Left ventricle myocardium superior (tissue), 1 donor: ENCODE measurements at places on chromosomes 16 and 17. TPM values are rescaled to one million over a fixed set of nuclear protein-coding genes. Genes with fewer than 3 reads are reported as not detected.

GRCh38 chr16:67245674-67246080 is 1.6 kb downstream of the FHOD1 start:
- no peak for DNase-seq

GRCh38 chr17:14125518-14126137 is 56.3 kb downstream of the COX10 start:
- no peak for DNase-seq

GRCh38 chr17:72236980-72237633 is 116.3 kb downstream of the SOX9 start:
- DNase-seq: no peak

DNA sequence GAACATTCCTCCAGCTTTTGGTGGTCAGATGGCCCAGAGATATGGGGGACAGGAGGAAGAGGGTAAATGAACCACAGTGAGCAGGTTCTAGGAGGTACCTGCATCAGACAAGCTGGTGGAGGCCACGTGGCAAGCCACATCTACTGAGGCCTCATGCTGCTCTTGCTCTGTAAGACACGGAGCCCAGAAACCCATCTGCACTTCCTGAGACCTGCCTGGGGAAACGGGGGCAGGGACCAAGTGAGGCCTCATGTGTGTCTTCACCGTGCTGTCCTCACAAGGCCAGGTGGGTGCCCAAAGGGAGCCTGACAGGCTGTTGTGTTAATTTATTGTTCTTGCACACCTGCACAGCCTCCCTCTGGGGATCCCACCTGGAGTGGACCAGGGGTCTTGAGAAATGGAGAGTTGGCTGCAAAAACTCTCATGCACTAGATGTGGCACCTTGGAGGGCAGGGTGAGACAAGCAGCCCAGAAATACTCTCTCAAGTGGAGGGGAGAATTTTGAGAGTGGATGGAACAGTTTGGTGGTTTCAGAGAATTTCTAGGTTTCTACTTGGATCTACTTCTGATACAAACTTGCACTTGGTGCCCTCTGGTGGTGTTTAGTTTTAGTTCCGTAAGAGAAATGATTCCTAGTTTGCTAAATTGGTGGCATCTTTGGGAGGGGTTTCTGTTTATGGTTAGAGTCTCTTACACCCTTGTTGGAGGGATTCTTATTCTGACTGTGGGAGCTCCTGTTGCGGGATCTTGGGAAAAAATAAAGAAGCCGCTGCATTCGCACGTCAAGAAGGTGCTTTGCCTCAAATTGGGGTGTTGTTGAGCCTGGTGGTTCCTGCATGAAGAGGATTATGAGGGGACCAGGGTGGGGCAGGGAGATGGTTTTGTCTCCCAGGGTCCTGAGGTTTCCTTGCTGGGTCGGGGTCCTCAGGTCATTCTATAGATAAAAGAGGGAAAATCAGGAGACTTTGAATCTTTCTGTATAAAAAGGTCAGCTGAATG is 47.5 kb downstream of the SLC6A2 start:
- DNase-seq: no peak

- peak; percentile 86 for DNase-seq
These were observed 21.1 kb upstream of the JPT2 start for GRCh38 chr16:1656808-1657617.

DNA sequence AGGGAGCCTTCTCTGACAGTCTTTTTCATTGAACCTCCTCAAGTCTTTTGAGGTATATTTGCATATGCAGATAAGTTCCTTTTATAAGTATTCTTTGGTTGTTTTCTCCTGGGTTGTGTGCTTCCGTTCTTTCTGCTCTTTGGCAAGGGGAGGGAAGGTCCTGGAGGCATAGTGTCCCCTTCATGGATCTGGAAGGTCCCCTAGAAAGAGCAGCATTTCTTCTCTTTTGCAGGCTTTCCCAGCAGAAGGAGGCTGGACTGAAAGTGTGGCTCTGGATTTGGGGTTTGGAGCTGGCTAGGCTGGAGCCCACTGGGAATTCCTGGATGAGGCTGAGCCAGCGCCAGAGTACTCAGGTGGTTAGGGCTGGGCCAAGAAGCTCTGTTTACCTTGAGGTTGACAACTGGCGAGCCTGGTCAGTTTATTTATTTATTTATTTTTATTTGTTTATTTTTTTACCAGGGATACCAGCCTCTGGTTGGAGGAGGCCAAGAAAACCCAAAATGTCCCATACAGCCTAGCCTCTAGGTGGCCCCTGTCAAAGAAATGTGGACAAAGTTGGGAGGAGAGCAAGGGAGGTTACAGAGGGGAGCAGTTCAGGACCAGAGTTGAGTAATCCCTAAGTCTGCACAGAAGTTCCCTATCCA is 5.4 kb upstream of the TOP2A start:
- no peak for DNase-seq

- DNase-seq: no peak
These were observed 85.6 kb downstream of the FOXL1 start for GRCh38 chr16:86663685-86664521.

DNA sequence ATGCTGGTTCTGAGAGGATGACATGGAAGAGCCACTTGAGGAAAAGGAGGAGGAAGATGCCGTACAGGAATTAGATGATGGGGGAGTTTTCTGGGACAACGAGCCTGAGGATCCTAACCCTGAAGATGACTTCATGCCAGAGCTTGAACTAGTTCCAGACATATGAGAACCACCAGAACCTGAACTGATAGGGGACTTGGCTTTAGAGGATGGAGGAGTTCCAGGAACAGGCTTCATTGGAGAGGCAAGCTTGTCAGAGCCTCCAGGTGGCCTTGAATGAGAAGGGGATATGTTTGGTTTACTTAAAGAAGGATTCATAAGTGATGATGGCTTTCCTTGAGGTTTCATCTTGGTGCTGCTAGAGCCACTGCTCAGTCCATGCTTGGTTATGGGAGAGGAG is 6.9 kb upstream of the FBXL20 start:
- no peak for DNase-seq

GRCh38 chr17:37312137-37312923 is 63.5 kb upstream of the C17orf78 start:
- no peak for DNase-seq

The DNAJA2 gene
- total RNA-seq: 97.2 TPM

The ERCC4 gene
- 7.3 TPM for total RNA-seq

The ABCA10 gene
- total RNA-seq: 6.4 TPM

The SMTNL2 gene
- 47.4 TPM for total RNA-seq

The FBXW10 gene
- not detected for total RNA-seq

The ZPBP2 gene
- total RNA-seq: not detected

The TNP2 gene
- not detected for total RNA-seq

The JMJD8 gene
- 49.0 TPM for total RNA-seq

The PHOSPHO1 gene
- 0.64 TPM for total RNA-seq
